ENCODE measurements at places on chromosomes 13 and 19. TPM values are rescaled to one million over a fixed set of nuclear protein-coding genes. Genes with fewer than 3 reads are reported as not detected.

EBI3 gene
- 0.77 TPM for total RNA-seq

EDNRB gene
- 154 TPM for total RNA-seq

IGSF23 gene
- total RNA-seq = not detected

GSX1 gene
- total RNA-seq = 0.20 TPM

GRCh38 chr19:52570000-52570861 is at the start of gene ZNF701:
TSS of gene ZNF701 (plus strand) at chr19:52570287. CDS start at chr19:52574148, 3,861 bp downstream.
- DNase-seq = peak; percentile 84

- DNase-seq = no peak
Measured at GRCh38 chr13:77480066-77480465, 55.4 kb upstream of the SCEL start.

- DNase-seq = no peak
Measured at GRCh38 chr13:75825594-75825993, 189.5 kb downstream of the LMO7 start.

DNA sequence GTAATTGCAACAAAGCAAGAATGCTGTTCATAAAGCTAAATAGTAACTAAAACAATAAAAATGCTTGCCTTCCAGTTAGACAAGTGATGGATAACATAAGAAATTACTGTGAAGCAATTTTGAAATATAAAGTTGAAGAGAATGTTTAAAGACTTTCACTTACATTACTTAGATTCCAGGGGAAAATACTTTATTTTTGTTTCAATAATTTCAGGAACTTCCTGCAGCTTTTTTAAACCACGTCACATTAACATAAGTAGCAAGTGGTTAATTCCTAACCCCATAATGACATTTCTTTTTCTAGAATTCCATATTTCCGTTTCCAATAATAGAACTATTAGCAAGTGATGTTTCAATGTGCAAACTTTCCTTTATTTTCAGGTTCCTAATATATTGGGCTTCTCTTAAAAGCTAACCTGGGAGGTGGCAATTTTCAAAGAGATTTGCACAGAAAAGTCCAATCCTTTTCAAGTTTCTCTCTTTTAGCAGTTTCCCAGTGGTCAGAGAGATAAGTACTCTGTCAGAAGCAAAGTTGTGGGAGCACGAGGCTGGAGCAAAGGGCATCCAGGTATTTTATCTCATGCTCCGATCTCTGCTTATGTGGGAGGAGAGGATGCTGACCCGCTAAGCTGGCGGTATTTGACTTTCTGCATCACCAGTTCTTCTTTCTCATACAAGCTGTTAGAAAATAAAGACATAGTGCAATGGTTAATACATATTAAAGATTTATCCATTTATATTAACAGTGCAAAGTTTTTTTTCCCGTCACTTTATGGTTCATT is 1025.3 kb downstream of the EFNB2 start:
- no peak for DNase-seq

- DNase-seq = no peak
Measured at GRCh38 chr19:1510807-1511206, 2.0 kb downstream of the ADAMTSL5 start.
